ENCODE measurements at places on chromosomes 7 and 10.

DNA sequence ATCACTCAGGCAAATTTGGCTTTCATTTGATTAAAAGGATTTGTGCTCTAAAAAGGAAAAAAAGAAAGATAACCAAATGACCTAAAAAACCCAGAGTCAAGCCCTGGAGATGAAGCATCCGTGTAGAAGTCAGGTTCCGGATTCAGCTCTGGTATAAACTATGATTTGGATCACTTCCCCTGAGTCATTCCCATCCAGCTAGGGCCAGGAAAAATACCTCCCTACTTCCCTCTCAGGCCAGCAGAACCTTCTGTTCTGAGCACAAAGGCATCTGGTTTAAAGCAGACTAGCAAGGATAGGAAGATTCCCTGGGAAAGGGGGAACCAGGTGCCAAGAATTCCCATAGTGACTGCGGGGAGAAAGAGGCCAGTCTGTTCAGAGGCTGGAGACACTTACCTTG is 25.7 kb upstream of the NDST2 start:
- no peak for DNase-seq

DNA sequence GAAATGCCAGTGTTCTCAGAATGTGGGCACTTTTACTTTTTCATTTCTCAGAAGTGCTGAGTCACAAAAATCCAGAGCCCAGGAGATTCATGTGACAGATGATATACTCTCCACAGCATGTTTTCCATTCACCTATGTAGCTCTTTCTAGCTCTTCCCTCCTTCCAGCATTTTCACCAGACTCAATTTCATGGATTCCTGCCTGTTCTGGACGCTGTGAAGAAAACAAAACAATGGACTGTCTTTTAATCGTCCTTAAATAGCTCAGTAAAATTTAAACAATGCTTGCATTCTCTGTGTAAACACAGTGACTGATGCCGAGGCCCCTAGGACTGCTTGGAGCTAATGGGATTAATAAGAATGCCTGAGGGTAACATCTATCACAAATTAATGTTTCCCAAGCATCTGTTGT is 25.5 kb downstream of the ZNF713 start:
- DNase-seq = no peak

DNA sequence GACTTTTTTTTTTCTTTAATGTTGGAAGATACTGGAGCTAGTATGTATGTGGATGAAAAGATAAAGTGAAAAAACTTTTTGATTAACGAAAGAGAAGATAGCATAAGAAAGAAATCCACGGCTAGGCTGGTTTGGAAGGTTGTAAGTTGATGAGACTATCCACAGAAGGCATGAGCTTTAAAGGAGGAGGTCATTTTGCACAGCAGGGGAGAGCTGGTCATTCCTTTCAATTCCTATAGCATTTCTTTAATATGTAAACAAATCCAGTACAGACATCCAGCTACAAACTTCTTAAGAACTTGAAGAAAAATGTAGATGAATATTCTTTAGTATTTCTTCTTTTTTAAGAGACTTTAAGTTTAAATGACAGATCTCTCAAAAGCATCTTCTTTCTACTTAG is 281.3 kb downstream of the CACNA2D1 start:
- no peak for DNase-seq

GRCh38 chr10:49298983-49299815 is at the start of gene C10orf71:
C10orf71 (plus strand) TSS chr10:49299170; CDS start chr10:49322546, 23,376 bp downstream.
- DNase-seq = no peak

DNA sequence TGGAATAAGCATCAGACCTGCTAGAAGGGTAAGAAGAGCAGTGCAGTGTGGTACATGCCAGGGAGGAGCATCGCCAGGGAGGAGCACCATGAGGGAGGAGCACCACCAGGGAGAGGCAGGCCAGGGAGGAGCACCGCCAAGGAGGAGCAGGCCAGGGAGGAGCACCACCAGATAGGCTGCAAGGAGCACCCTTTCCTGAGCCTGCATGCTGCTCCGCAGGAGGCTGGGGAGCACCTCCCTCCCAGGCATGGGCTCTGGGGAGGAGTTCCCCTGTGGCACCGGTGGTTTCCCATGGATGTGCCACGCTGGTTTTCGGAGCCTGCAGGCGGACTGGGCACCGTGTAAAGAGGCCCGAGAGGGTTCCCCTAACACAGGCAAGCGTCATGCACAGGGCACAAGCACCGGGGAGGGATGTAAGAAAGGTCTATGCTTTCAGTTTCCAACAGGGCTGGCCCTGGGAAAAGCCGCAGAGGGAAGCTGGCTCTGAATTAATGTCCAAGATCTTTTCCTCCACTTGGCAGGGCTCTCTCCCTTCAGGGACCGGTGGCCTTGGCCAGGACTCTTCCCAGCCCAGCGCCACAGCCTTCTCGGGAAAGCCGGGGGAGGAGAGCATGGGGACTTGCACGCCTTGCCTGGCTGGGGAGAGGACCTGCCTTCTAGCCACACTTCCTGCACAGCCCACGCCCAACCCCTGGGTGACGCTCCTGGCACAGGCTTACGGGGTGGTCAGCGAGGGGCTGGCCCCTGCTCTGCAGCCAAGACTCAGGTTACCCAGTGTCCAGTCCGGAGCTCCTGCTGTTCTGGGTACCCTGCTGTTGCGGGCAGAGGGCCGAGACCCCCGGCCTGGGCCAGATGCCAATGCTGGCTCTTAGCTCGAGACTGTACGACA is 11.5 kb upstream of the GPER1 start:
- DNase-seq = no peak

DNA sequence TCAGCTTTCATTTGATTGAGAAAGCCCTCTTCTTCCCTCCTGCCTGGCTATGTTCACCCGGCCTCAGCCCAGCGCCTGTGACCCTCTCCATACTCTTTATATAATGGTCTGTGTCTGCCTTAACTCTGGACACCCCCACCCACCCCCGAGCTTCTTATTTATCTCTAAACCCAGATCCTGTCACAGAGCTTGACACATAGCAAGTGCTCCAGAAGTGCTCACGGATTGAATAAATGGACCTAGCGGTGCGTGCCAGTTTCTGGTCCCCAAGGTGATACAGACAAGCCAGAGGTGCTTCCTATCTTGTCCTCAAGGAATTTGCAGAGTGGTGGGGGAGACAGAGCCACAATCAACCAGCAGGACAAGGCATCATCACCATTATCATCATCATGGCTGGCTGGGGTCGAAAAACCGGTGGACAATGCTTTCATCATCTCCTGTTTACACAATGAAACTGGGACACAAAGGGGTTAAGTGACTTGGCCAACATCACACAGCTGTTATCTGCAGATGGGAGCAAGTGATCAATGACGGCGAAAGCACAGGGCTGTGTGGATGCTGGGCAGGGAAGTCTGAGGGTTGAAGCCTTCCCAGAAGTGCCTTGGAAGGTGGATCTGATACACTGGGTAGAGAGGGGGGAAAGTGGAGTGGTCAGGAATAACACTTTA is 2.2 kb upstream of the LOXL4 start:
- no peak for DNase-seq

DNA sequence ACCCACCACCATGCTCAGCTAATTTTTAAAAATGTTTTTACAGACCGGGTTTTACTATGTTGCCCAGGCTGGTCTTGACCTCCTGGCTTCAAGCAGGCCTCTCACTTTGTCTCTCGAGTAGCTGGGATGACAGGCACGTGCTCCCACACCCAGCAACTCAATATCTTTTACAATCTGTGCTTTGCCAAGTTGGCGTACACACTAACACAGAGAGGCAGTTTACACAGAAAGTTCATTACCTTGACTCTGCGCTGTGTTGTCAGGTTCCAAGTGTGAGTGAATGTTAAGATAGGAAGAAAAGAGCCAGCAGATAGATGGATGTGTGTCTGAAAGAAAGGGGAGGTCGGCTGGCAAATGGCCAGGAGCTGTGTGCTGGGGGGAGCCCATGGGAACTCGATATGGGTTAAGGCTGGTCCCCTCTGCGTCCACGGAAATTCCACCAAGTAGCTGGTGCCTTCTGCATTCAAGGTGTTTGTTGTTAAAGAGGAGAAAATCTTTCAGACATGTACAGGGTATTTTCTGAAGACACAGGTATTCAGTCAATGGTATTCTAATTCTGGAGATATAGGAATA is 299.8 kb downstream of the CAMK1D start:
- DNase-seq = no peak

- no peak for DNase-seq
Observed at GRCh38 chr10:104732222-104732621, 91.1 kb downstream of the SORCS3 start.

GRCh38 chr10:18261063-18261610 is 120.9 kb downstream of the CACNB2 start:
- DNase-seq = no peak

- DNase-seq = no peak
Observed at GRCh38 chr7:81003326-81003725, 84.5 kb upstream of the SEMA3C start.

GRCh38 chr10:103823706-103824272 is 31.6 kb downstream of the SH3PXD2A start:
- DNase-seq = no peak

GRCh38 chr10:60917331-60918280 is 26.4 kb downstream of the RHOBTB1 start:
- no peak for DNase-seq

- peak; percentile 90 for DNase-seq
Observed at GRCh38 chr10:69318106-69318866, 40.0 kb downstream of the HK1 start.

- DNase-seq = peak; percentile 65
Observed at GRCh38 chr7:82572195-82572880, 128.8 kb upstream of the CACNA2D1 start.

- no peak for DNase-seq
Observed at GRCh38 chr7:368651-369475, 78.9 kb downstream of the FOXL3 start.

- no peak for DNase-seq
Observed at GRCh38 chr7:36048902-36049240, 104.2 kb upstream of the EEPD1 start.

- no peak for DNase-seq
Observed at GRCh38 chr7:44265728-44266127, 59.7 kb downstream of the CAMK2B start.

DNA sequence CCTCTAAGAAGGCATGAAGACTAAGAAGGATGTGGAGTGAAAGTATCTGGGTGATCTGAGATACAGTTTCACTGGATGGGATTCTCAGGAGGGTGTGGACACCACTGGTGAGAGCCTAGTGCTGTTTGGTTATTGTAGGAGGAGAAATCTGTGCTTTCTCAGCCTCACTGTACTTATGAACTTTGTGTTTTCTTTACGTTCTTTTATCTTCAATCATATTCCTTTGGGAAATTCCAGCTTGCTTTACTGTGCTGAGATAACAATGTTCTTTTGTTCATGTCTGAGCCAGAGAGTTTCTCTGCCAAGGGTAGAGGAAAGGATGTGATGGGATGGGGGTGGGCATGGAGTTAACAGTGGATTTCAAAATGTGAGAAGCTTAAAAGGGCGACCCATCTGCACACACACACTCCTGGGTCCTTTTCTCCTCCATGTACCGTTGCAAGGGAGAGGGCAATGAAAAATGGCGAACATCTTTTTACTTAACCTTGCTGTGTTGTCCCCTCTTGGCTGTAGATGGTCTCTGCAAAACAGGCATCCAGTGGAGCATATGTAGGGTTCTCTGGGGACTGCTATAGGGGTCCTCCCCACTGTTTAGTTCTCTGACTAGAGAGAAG is 25.0 kb upstream of the TAX1BP1 start:
- no peak for DNase-seq

DNA sequence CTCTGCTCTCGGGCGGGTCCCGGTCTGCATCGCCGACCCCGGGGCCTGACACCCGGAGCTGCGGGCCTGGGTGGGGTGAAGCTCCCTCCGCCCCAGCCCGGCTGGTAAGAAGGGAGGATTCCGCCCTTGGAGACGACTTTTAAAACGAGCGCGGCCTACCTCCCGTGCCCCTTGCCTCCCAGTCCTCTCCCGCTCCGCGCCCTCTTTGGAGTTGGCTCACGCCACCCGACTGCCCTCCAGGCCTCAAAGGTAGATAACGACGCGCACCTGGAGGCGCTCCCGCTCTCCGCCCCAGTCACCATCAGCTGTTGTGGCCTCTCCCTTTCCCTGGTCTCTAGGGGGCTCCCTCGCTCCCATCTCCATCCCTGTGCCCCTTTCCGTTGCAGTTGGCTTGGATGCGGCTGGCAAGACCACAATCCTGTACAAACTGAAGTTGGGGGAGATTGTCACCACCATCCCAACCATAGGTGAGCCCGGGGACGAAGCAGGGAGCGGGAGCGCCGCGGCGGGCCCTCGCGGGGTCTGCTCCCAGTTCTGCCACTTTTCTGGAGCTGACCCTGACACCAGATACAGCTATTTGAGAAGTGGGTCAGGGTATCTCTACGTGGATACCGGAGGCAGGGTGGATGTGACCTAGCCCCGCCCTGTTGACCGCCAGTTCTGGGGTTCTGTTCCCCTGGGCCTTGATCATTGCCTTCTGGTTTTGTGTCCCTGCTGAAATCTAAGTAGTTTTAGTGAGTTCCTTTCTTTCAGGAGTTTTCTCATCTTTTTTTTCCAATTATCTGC is 679 bp downstream of the ARF5 start:
- DNase-seq = peak; percentile 33

GRCh38 chr7:107563081-107563774 is 492 bp downstream of the COG5 start:
- no peak for DNase-seq

- DNase-seq = no peak
Observed at GRCh38 chr10:17035446-17035845, 94.2 kb downstream of the CUBN start.

DNA sequence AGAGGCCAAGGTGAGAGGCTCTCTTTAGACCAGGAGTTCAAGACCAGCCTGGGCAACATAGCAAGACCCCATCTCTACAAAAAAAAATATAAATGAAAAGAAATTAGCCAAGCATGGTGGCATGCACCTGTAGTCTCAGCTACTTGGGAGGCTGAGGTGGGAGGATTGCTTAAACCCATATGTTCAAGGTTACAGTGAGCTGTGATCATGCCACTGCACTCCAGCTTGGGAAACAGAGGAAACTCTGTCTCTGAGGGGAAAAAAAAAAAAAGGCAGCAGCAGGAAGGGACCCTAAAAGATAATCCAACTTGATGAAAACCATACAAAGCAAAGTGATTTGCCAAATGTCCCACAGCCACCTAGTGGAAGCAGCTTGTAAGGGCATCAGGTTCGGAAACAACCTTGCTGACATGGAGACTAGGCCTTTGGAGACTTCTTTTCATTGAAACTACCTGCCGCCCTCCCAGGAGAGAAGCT is 15.6 kb upstream of the PBLD start:
- peak; percentile 59 for DNase-seq

Data from stimulated activated CD4-positive, alpha-beta T cell treated with anti-CD3 and anti-CD28 coated beads, Interleukin-4, amount 100 ng/mL, for 24 hours (primary cell).